Esophagus squamous epithelium (tissue), 5 donors: ENCODE measurements at places on chromosomes 3 and 15.

GRCh38 chr3:33095436-33095835, 1.5 kb downstream of the GLB1 start:
- no peak for DNase-seq

DNA sequence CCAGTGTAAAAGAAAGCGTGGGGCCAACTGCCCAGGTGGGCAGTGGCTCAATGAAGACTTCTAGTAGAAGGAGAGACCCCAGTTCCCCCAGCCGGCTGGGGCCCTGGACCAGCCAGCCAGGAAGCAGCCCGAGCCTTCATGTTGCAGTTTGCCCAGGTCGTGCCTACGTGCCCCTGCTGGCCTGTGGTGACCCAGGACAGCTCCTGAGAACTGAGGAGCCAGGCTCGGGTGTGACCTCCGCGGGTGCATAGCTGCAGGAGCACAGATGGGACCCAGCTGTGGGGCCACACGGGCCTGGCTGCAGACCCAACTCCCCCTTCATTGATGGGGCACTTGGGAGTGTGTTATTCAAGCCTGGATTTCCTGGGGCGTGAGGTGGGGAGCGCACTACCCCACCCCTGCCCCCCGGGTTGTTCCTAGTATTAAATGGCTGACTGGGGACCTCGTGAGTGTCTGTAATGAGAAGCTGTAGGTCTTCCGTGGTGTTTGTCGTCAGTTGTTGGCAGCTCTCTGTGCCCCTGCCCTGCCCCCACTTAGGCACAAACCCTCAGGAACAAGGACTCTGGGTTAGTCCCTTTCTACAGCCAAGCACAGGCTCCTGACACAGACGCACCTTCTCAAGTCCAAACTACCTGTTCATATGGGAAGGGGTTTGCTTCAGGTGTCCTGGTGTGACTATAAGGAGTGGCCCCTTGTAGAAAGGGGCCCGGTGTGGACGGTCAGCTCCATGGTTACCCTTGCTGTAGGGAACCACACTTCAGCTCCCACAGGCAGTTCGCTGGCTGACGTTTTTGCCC, 39.1 kb downstream of the IDH2 start:
- no peak for DNase-seq

DNA sequence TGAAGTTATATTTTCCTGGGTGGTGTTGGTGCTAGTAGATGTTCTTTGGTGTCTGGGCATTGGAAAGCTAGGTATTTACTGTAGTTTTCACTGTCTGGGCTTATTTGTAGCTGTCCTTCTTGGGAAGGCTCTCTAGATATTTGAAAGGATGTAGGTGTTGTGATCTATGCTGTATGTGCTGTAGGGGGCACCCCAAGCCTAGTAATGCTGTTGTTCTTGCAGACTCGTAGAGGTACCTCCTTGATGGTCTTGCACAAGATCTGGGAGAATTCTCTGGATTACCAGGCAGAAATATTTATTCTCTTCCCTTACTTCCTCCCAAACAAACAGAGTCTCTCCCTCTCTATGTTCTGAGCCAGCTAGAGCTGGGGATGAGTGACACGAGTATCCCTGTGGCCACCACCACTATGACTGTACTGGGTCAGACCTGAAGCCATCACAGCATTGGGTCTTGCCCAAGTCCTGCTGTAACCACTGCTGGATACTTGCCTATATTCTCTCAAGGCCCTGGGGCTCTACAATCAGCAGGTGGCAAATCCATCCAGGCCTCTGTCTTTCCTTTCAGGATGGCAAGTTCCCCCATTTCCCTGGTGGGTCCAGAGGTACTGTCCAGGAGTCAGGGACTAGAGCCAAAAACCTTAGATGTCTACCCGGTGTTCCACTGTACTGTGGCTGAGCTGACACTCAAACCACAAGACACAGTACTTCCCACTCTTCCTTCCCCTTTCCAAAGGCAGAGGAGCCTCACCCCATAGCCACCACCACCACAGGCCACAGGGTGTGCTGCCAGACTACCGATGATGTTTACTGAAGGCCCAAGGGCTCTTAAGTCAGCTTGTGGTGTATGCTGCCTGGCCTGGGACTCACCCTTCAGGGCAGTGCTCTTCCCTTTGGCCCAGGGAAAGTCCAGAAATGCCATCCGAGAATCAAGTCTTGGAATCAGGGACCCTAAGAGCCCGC, 195.2 kb upstream of the DPPA4 start:
- no peak for DNase-seq

DNA sequence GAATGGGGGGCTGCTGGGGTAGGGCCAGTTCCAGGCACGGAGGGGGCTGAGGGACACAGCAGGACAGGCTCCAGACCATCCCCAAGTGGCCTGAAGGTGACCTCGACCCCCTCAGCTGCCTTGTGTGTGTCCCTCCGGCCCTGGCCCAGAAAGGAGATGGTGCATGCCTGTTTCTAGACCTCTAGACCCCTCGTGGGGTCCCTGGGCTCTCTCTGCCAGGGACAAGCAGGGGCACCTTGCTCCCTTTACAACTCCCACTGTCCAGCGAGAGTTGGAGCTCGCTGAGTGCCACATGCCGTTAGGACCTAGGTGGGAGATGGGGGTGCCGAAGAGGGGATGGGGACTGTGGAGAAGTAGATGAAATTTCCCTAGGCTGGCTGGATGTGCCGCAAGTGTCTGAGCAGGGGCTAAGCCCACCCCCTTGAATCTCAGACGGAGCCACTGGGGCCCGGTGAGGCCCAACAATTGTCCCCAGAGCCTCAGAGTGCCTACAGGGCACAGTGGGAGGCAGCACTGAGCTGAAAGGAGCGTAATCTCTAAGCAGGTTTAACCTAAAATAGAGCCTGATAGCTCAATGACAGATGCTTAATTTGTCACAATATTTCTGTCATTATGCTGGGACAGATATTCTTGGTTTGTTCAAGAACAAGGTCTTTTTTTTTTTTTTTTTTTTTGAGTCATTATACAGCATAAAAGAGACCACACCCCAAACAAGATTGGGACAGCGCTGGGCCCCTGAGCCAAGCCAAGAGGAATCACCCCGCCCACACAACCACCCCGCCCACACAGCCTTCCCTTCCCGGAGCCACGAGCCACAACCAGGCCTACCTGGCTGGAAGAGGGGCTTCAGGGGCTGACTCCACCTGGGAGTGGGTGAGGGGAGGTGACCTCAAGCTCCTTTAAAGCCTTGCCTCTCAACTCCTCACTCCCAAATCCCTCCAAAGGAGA, 23.6 kb upstream of the KLF13 start:
- DNase-seq = no peak

DNA sequence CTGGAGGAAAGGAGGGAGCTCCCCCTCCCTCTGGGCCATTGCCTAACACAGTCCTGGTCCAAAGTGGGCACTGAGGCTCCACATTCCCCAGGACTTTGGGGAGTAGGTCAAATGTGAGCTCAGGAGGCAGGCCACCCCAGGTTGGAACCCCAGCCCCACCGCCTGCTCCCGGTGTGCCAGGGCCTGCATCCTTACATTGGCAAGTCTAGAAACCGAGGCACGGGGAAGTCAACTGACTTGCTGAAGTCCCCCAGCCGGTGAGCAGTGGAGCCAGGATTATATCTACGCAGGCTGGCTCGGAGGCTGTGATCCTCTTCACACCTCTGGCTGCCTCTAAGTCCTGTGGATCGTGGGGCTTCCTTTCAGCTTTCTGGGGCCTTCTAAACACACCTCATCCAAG, 48.7 kb downstream of the RHCG start:
- DNase-seq = no peak

DNA sequence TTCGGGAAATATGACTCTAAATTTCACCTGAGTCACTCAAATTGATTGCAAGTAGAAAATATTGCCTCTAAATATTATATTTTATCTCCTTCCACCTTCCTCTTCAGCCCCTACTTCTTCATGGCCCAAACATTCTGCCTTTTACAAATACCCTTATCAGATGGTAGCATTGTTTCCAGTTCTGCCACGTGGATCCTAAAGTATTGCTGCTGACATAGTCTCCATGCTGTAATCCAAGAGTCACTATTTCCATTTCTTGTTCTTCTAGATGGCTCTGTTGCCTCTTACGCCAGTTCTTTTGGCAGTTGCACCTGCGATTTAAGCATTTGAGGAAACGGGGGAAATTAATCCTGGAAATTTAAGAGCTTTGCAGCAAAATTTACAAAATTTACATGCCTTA, 13.6 kb downstream of the LMOD3 start:
- no peak for DNase-seq

GRCh38 chr3:49349348-49350114, 8.6 kb downstream of the GPX1 start:
- no peak for DNase-seq

- no peak for DNase-seq
Measured at GRCh38 chr3:45688194-45688881, 858 bp upstream of the SACM1L start.

- no peak for DNase-seq
Measured at GRCh38 chr15:81331600-81331999, 7.7 kb upstream of the STARD5 start.

GRCh38 chr3:59595830-59596229, 546.0 kb upstream of the CFAP20DC start:
- no peak for DNase-seq

DNA sequence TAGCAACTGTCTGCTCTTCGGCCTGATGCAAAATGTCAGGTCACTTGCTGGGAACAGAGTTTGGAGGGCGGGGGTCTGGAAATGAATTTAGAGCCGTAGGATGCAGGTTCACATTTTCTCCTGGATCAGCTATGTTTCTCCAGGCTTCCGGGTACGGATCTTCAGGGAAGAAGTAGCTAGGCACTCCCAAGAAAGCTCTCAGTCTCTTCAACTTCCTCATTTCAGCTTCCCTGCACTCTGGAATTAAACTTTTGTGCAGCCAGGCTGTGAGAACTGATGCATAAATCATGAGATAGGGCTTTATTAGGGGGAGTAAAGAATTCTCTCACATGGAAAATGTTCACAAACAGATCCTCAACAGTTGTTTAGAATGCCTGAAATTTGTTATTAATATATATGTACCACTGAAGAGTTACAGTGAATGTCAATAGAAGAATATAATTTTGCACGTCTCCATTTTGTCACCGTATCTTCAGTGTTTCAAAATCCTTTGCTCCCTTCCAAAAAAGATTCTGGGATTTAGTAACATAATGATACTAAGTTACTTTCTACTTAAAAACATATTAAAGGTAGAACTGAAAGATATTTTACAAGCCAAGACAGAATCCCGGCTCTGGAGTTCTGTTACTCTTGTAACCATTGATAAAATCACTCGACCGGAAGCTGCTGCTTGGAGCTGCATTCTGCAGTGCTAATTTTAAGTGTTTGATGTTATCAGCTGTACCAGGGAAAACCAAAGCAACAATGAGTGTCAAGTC, 178.5 kb upstream of the P2RY1 start:
- DNase-seq = no peak

- DNase-seq = no peak
Measured at GRCh38 chr3:126134219-126134975, 46.0 kb downstream of the ALDH1L1 start.

DNA sequence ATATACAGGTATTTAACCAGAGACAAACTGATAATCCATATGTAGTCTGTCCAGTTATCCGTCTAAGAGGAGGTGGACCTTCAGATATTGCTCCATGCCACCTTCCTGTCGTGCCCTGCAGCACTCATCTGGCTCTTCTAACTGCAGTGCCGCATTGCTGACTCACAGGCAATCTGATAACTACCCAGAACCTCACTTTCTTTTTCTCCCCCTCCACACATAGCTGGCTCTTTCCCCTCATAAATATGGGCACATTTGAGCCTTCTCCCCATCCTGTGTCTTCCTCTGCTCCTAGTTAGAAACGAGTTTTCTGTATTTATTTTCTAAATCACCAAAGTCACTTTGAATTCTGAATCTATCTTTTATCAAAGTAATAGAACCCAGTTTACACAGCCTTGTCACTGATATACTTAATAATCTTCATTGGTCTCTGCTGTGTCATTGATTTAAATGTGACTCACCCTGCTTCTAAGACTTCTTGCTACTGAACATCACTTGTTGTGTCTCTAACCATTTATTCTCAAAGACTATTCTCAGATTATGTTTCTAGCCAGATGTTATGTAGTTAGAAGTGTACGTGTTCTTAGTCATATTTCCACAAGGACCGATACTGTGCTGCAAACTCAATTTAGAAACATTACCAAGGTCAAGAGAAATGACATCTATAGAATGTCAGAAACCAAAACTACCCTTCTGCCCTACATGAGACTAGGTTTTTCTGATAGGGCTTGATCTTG, 17.4 kb upstream of the KCNMB2 start:
- DNase-seq = no peak

GRCh38 chr3:20186600-20187004, 596 bp upstream of the SGO1 start:
- no peak for DNase-seq

DNA sequence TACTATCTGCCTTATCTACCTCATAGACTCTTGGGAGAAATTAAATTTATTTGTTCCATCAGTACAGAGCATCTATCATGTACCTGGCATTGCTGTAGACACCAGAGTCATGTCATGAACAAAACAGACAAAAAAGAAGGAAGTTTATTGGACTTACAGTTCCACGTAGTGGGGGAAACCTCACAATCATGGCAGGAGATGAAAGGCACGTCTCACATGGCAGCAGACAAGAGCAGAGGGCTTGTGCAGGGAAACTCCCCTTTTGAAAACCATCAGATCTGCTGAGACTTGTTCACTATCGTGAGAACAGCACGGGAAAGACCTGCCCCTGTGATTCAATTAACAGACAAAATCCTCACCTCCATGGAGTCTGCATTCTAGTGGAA, 25.6 kb upstream of the ACAP2 start:
- no peak for DNase-seq

DNA sequence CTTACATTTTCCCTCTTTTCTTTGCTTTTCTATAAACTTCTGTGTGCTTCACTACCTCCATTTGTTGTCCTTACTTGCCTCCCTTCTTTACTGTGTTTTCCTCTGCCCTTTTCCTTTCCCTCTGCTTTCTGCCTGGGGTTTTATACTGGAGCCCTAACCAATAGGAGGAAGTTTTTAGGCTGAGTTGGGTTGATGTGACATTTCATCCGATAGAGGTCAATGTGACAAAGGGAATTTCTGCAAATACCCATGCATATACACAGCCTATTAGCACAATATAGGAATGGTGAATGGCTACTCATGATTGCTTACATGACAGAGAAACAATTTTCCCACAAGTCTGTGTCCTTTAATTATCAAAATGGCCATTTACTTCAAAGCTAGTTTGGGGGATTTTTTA, 153.0 kb upstream of the ARPP21 start:
- DNase-seq = no peak

- no peak for DNase-seq
Measured at GRCh38 chr3:186517218-186517617, 27.0 kb downstream of the CRYGS start.

DNA sequence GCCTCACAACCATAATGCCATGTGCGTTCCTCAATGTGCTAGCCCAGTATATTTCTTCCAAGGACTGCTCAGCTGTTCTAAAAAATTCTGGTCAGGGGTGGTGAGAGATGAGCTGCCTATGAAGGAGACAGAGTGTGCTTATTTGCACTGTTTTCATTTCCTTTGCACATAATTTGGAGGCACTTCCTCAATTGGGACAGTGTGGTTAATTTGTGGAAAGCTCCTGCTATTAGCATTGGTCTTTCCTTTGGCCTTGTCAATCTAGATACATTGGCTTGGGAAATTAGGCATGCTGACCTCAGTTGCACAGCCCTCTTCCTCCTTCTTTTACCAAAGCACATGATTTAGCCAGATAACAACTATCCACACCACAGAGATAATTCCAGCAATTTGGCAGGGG, 9.4 kb downstream of the FAM81A start:
- DNase-seq = no peak

- DNase-seq = no peak
Measured at GRCh38 chr15:47473832-47474231, 243.5 kb upstream of the SEMA6D start.
